ENCODE measurements at places on chromosomes 3 and 15.

GRCh38 chr3:72941245-72941644 is 53.4 kb downstream of the GXYLT2 start:
- DNase-seq: no peak

GRCh38 chr3:4454142-4454541 is 12.9 kb downstream of the SUMF1 start:
- no peak for DNase-seq

GRCh38 chr3:19815805-19816204 is 118.2 kb downstream of the EFHB start:
- DNase-seq: no peak

DNA sequence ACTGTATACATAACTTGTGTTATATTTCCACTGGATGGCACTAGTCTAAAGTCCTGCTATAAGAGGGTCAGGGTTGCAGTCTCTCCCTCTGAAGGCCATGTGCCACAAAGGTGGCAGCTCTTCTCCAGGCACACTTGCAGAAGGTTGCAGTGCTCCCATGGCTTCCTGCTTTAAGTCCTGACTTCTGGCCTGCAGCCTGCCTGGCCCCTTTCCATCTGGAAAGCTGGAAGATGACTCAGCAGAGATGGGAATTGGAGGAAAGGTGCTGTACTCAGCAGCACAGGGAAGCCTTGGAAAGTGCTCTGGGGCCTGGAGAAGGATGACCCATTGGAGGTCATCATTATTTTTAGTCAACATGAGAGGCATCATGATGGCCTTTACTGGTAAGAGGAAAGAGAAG is 40.9 kb upstream of the MRPL3 start:
- DNase-seq: peak; percentile 60

- no peak for DNase-seq
Measured at GRCh38 chr3:125367403-125368230, 7.5 kb downstream of the ZNF148 start.

DNA sequence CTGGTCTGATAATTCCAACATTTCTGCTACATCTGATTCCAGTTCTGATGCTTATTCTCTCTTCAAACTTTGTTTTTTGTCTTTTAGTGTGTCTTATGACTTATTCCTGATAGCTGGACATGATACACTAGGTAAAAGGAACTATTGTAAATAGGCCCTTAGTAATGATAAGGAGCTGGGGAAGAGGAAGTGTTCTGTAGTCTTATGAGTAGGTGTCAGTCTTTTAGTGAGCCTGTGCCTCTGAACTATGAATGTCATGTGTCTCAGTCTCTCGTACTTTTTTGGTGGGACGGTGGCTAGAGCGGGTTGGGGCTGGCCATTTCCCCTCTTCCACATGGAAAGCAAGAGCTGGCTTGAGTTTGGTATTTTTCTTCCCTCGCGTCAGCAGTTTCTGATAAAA is 41.2 kb downstream of the PCCB start:
- no peak for DNase-seq

Measured in femur (tissue), 1 donor.